Right atrium auricular region (tissue), 2 donors: ENCODE measurements at places on chromosomes 1 and 21. TPM values are rescaled to one million over a fixed set of nuclear protein-coding genes. Genes with fewer than 3 reads are reported as not detected.

DNA sequence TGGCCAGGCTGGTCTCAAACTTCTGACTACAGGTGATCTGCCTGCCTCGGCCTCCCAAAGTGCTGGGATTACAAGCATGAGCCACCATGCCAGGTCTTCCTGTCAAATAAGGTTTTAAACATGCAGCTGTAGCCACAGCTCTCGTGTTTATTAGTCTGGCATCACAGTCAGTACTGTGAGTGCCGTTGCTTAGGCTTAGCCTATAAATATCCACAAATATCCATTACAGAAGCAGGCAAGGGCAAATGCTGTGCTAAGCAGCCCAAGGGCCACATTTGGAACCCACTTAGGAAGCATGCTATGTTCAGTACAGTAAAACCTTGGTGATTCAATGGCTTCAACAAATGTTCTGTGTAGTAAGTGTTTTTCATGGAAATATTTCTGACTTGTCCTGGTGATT lies 75.9 kb downstream of the KIF1B start:
- DNase-seq = no peak

GRCh38 chr1:203465146-203465798 lies 10.3 kb upstream of the PRELP start:
- peak; percentile 74 for DNase-seq

- peak; percentile 77 for DNase-seq
Observed at GRCh38 chr1:14968251-14968851, 185.2 kb upstream of the TMEM51 start.

- DNase-seq = no peak
Observed at GRCh38 chr1:234611225-234611846, 1.4 kb upstream of the IRF2BP2 start.

DNA sequence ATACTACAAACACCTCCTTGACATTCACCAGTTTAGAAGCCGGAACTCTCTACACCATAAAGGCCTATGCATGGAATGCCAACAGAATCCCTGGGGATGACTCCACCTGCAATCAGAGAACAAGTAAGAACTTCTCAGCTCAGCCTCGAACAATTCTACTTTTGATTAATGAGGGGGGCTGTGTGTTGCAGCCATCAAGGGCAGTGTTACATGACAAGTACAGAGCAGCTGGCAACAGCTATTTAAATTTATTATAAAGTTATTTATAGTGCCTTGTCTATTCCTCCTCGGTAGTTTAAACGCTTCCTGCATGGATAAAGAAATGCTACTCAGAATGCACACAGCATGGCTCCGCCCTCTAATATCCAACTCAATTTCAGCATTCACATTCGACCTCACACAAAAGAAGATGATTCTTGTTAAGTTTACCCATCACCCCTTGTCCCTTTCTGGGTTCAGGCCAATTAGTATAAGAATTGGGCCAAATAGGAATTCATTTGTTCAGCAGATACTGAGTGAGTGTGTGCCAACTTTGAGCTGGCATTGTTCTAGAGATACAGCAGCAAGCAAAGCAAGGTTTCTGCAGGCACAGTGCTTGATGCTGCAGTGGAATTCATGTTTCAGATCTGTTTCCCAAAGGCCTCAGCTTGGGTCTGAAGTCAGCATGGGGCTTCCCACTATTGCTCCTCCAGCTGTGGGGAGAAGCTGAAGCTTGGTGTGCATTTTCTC lies 6.4 kb downstream of the FNDC7 start:
- DNase-seq = no peak

DNA sequence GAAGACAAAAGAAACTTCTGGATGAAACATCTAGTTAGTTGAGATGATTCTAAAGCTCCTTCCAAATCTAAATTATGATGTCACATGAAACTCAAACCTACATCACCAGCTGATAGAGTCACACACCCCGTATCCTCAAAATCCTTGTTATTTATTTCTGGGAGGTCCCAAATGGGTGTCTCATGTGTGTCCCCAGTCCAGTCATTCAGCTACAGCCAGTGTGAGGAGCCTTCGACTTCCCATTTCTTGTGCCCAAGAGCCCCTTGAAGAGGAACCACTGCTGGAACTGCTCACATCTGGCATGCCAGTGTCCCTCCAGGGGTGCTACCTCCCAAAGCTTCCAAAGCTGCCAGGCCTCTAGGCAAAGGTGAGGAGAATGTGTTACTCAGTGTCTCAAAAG lies 32.5 kb upstream of the KCNA3 start:
- no peak for DNase-seq

GRCh38 chr1:43711524-43712386 lies 4.4 kb downstream of the ST3GAL3 start:
- no peak for DNase-seq

GRCh38 chr1:46690931-46691421 lies 19.3 kb downstream of the TEX38 start:
- DNase-seq = no peak

- peak; percentile 83 for DNase-seq
Observed at GRCh38 chr1:155044812-155045657, 6.1 kb upstream of the ADAM15 start.

- no peak for DNase-seq
Observed at GRCh38 chr1:101314244-101314643, 77.4 kb downstream of the S1PR1 start.

DNA sequence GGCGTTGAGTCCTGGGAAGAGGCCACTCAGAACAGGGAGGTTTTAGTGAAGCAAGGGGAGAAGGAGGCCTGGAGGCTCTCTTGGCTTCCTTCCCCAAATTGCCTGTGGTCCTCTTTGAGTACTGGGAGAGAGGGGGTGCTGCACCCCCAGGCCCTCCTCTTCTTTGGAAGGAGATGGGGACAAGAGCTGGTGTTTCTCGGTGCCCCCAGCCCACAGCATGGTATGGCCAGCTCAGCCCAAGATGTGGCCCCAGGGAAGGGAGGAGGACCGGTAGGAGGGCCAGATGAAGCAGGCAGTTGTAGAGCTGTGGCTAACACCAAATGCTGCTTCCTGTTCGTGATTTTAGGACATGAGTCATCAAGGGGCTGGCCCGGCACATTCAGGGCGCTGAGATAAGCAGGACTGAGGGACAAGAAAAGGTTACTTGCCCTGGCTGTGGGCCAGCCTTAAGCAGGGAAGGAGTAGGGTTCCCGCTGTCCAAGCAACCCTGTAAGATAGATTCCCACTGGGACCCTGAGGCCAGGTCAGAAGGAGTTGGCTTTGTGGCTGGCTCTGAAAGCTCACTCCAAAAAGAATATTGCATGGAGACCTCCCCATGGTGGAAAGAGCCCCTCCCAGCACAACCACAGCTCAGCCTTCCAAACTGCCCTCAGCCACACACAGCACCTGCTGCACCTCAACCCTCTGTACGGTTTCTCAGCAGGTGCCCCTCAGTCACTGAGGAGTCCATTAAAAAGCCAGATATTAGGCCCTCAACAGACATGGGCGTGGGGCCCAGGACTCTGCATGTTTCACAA lies 4.9 kb upstream of the TNFRSF1B start:
- DNase-seq = peak; percentile 97

DNA sequence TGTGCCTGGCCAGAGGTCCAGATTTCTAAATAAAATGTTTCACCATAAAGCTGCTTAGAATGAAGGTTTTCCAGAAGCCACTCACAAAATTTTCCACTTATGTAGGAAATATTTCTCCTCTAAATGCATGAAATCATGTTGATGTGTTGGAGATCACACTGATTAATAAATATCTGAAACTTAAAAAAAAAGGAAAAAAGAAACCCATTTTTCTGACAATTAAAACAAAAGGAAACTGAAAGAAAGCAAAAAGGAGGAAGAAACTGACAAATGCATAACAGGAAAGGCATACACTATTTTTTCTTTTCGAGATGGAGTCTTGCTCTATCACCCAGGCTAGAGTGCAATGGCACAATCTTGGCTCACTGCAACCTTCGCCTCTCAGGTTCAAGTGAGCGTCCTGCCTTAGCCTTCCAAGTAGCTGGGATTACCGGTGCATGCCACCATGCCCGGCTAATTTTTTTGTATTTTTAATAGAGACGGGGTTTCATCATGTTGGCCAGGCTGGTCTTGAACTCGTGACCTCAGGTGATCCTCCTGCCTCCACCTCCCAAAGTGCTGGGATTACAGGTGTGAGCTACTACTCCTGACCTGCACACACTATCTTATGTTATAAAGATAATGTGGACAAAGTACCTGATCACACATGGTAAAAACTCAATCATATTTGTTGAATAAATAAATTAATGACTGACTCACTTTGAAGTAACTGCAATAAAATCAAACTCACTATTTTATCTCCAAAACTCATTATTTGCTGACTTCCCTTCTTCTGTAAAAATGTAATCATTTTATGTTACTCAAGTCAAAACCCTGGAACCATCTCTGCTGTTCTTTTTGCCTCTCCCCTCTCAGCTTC lies 149.8 kb upstream of the NR5A2 start:
- no peak for DNase-seq

Gene EDARADD
- 0.63 TPM for total RNA-seq

Gene RGS4
- total RNA-seq = 1.5 TPM

Gene GUCA2B
- total RNA-seq = not detected

Gene FCER1G
- total RNA-seq = 77.8 TPM

Gene S100A12
- total RNA-seq = 5.5 TPM

Gene KCNJ9
- total RNA-seq = 0.08 TPM
